ENCODE measurements at places on chromosomes 7 and 10.
A peak's percentile ranks its signal among the peaks of the same experiment; 100 is the strongest.

- no peak for DNase-seq
Measured at GRCh38 chr7:19560111-19560883, 148.5 kb downstream of the POLR1F start.

GRCh38 chr10:29949411-29950011, 109.9 kb downstream of the JCAD start:
- DNase-seq = no peak

GRCh38 chr7:157528785-157529341, 192.1 kb downstream of the DNAJB6 start:
- DNase-seq = no peak

- DNase-seq = peak; percentile 54
Measured at GRCh38 chr10:73810735-73811465, 498 bp downstream of the NDST2 start.

DNA sequence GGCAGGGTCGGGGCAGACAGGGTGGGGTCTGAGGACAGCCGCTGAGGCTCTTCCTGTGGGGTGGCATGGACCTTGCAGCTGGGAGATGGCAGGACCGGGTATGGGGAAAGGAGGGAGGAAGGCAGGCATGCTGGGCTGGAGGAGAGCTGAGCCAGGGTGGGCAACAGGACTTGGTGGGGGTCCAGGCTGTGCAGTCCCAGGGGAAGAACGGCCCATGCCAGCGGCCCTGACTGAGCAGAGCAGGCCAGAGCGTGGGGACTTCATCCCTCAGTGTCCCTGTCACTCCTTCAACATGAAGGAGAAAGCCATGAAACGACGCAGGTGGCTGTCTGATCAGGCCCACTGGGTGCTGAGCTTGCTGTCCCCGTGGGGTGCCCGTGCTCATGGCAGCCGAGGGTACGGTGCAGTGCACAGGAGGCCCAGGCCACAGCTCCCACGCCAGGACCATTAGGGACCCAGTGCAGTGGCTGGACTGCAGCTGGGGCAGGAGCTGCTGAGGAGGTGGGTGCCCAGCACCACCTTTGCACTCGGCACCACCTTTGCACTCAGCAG, 519.6 kb downstream of the PTPRN2 start:
- no peak for DNase-seq

- DNase-seq = no peak
Measured at GRCh38 chr10:132096863-132097478, 31.2 kb downstream of the JAKMIP3 start.

DNA sequence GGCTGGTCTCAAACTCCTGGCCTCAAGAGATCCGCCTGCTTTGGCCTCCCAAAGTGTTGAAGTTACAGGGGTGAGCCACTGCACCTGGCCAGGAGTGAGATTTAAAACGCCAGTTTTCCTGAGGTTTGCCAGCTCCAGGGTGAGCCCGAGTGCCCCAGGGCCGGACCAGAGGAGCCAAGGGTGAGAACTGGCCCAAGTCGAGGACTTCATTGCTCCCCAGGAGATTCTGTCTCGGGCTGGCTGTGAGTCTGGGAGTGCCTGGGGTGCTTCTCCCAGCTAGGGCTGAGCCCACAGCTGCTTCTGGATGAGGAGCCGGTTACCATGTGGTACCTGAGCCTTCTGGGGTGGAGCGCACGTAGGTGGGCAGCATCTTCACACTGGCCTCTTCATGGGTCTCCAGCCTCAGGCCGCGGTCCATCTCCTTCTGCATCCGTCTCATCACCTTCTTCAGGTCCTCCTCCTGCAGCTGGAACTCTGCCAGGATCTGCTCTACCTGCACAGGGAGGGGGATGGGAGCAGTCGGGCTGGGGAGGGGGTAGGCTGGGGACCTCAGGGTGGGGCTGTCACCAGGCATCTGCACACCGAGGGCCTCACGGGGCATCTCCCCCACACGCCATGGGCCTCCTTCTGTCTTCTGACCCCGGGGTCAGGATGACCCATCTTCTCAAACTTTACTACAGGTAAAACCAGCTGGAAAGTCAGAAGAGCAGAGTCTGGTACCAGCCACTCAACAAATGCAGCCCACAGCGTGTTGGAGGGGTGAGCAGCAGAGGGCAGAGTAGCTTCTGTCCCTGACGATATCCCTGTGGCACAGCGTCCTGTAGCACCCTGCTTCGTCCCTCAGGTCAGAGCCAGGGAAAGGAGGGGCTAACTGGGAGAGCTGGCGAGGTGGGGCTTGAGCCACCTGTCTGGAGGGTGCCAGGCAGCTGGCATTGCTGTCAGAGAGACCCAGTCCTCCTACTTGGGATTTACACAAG, 12.1 kb upstream of the MYL7 start:
- no peak for DNase-seq

GRCh38 chr10:78552261-78552811, 516.4 kb upstream of the ZMIZ1 start:
- no peak for DNase-seq

GRCh38 chr10:21524526-21525366, 736 bp downstream of the SKIDA1 start:
- peak; percentile 47 for DNase-seq

DNA sequence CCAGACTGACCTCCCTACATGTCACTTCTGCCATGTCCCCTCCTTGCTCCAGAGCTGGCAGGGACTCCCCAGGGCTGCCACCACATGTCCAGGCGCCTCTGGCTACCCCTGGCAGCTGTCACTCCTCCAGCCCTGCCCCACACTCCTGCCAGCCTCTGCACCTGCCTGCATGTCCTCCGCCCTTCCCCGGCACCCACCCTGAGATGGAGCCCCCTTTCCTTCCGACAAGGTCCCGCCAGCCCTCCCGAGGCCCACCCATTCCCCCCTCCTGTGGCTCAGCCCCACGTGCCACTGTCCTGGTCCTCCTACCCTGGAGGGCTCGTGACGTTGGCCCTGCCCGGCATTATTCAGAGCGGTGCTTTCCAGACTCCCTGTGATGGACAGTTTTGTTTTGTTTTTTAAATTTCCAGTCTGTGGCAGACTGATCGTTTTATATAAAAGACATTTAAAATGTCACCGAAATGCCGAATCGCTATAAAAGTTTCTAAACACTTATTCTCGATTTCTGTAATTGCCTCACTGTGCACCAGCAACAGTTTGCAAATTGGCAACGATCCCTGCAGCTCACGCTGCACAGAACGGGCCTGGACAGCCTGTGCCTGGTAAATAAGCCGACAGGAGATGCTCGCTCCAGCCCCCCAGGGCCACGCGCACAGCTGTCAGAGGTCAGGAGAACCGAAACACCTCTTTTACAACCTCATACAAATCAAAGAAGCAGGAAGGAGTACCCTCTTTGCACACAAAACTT, 111.1 kb upstream of the SH2B2 start:
- no peak for DNase-seq

- no peak for DNase-seq
Measured at GRCh38 chr7:151744656-151745638, 132.0 kb downstream of the PRKAG2 start.

GRCh38 chr7:128010391-128011127, 20.7 kb downstream of the LRRC4 start:
- no peak for DNase-seq

- no peak for DNase-seq
Measured at GRCh38 chr10:76117949-76118348, 686.5 kb downstream of the LRMDA start.

DNA sequence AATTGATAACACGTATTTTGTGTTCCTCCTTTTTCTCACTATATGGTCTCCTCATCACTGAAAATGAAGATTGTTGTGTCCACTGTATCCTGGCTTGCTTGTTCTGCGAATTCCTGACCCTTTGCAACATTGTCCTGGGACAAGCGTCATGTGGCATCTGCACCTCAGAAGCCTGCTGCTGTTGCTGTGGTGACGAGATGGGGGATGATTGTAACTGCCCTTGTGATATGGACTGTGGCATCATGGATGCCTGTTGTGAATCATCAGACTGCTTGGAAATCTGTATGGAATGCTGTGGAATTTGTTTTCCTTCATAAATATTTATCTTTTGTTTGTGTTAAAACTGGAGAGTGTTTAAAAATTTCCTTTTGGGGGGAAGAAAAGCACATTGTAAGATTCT, 93.7 kb downstream of the MDFIC start:
- DNase-seq = no peak

GRCh38 chr7:30918676-30919075, 7.0 kb downstream of the AQP1 start:
- no peak for DNase-seq

DNA sequence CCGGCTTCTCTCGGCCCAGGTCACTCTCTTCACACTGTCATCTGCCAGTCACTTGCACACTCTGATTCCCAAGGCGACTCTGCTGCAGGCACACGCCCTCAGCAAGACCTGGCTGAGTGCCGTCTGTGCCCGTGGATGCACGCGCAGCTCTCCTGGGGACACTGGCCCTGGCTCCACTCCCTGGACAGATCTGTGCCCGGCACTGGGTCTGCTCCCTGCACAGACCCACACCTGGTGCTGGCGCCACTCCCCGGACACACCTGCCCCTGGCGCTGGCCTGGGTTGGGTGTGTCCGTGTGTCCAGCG, 133.2 kb downstream of the DNAJB6 start:
- DNase-seq = no peak

DNA sequence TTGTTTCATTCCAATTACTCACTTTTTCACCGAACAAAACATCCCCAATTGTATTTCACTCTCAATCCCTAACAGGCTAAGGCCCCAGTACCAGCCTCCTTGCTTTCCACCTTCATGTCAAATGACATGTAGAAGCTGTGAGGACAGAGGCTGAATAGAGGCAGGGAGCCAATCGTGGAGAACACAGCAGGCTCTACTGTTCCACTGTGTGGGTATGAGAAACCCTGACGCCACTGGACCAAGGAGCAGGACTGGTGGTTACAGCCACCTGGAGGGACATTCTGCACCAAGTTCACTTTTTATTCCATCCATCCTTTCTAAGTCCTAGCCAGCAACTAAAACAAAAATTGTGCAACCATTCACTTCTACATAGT, 502.8 kb downstream of the SORCS1 start:
- no peak for DNase-seq
